ENCODE measurements at places on chromosomes 1 and 21. TPM values are rescaled to one million over a fixed set of nuclear protein-coding genes. Genes with fewer than 3 reads are reported as not detected.

Gene COL16A1
- 83.2 TPM for total RNA-seq

DNA sequence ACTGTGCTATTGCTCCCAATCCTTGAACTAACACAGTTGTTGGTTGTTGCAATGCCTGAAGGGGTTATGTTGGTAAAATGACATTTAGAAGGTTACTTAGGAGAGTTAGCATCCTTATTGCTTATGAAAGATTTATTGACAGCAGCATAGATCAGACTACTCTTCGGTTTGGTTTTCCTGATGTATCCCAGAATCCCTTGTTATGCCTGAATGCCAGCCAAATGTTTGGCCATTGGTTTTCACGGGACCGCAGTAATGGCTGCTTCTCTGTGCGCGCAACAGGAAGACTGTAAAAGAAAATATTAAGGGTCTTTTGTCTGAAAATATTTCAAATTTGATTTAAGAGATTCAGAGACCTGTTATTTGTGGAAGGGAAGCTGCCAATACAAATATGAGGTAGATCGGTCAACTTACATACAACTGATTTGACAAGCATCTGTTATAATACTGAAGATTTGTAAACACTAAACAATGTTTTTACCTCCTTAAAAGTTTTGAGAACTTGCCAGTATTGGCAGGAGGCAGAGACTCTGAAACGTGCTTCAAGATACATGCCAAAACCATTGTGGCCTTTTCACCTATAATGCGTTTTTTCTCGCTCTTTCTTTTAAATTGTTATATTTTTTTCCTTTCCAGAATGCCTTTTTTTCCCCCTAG lies 8.3 kb downstream of the NFIA start:
- DNase-seq: no peak

Gene FCGR2B
- total RNA-seq: 12.3 TPM

GRCh38 chr1:19468397-19468956 lies 16.9 kb downstream of the CAPZB start:
- no peak for DNase-seq

GRCh38 chr1:119419109-119419508 lies 4.2 kb downstream of the HSD3B2 start:
- DNase-seq: no peak

DNA sequence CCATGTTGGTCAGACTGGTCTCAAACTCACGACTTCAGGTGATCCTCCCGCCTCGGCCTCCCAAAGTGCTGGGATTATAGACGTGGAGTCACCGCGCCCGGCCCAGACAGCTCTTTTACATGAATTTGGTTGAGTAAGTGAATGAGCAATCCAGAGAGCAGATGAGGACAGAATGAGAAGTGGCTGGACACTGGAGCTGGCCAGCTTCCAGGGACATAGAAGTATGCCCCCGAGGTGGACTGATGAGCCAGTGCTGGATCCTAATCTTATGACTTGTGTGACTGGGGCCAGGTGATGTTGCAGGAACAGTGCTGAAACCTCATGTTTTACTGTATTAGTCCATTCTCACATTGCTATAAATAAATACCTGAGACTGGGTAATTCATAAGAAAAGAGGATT lies 35.9 kb upstream of the KANK4 start:
- DNase-seq: no peak

Gene RPE65
- not detected for total RNA-seq
